ENCODE measurements at places on chromosomes 13 and 19.

- no peak for DNase-seq
Observed at GRCh38 chr13:112743451-112744167, 53.8 kb downstream of the ATP11A start.

GRCh38 chr13:100106005-100106404, 17.1 kb downstream of the PCCA start:
- no peak for DNase-seq

DNA sequence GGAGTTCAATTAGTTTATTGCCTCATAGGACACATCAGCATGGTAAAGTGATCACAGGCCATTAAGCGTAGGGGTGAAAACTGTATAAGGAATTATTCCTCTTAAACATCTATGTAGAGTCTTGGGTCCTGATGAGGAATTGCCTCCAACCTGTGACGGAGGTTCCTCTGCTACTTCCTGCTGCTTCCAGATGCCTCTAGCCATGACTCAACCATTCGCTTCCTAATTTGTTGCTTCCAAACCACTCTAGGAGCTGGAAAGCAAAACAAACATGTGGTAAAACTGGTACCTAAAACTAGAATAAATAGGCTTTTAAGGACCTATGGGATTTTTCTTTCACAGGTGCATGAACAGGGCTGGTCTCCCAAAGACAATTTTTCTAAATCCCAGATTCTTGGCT, 253.8 kb downstream of the KLF12 start:
- DNase-seq: no peak

DNA sequence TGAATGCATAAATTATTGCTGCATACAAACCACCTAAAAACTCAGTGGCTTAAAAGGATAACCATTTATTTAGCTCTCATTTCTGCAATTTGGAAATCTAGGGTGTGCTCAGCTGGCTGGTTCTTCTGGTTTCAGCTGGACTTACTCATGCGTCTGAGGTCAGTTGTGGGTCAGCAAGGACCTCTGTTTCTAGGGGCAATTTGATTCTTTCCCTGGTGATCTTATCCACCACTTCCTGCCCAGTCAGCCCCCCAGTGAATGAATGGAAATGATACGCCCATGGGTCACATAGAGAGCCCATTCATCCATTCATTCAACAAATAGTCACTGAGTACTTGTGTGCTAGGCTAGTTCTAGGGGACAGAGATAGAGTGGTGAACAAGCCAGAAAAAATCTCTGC, 9.9 kb downstream of the FXYD5 start:
- no peak for DNase-seq

Measured in right atrium auricular region (tissue), 2 donors.